ENCODE measurements at places on chromosomes 2 and 18.

DNA sequence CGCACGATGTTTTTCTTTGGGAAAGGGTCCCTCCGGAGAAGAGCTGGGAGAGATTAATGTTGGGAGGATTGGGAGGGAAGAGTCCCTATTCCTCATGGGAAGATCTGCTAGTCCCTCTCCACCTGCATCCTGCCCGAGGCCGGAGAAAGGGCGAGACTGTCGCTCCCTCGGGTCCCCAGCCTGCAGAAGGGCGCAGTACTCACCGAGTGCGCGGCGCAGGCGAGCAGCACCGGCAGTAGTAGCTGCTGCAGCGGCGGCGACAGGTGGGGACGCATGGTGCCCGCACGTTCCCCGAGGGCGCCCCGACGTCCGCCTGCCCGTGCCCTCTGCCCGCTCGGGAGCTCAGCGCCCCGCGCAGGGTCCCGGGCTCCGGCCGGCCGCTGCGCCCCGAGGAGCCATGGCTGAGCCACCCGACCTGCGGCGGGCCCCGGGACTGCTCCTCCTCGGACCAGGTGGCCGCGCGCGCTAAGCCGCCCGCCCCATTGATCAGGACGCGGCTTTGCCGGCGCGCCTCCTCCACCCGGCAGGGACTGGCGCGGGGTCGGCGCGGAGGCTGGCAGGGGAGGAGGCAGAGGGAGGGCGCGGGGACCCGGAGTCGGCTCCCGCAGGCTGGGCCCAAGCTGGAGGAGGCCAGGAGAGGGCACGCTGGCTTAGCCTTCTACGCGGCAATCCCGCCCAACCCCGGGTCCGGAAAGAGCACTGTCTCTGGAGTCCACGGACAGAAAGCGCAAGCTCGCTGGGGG is at the start of gene SCTR:
SCTR (minus strand) TSS at position 532 of the 743 bp plus-strand sequence; CDS start at position 275, 257 bp downstream.
- DNase-seq = peak; percentile 79

DNA sequence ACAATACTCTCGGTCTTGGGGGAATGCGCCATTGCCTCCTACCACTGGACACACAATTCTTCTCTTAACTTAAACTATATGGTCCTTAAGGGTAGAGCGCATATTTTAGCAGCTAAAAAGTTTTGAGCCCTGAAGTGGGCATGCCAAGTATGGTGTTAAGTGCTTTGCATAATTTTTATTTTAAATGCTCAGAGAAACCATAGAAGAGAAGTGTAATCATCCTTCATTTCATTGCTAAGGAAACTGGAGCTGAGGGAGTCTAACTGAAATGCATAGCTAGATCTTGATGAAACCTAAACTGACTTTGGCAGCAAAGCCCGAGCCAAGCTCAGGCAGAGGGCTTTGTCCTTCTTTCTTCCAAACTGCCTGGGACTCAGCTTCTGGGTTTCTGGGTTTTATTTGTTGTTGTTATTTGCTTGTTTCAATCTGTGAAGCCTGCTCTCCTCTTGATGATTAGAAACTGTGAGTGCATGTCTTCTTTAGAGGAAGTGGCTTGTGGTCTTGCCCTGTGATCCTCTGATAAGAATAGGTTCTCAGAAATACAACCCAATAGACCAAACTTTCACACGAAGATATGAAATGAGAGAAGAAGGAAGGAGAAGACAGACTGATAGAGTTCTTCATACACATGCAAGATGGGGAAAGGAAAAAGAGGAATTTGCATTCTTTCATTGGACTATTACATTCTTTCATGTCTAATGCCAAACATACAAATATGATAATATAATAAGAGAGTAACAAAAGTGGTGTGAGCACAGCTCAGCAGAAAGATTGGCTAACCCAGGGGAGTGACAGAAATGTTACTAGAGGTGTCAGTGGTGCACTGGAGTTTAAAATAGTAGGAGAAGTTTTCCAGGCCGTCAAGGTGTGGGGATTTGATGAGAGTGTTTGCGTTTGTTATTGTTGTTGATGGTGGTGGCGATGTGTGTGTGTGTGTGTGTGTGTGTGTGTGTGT is 7.5 kb upstream of the RNF144A start:
- no peak for DNase-seq

DNA sequence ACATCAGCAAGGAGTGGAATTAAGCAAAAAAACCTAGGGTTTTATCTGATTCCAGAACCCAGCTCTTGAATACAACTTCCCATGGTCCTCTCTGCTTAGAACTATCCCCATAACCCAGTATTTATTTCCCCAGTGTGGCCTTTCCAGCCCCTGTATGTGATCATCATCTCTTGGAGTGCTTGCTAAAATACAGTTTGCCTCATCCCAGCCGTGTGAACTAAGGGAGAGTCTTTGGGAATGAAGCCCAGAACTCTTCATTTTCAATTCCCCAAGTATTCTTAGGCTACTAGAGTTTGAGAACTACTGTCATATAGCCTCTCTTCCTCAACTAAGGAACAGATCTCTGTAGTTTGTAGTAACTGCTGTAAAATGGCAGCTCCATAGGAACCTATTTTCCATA is 173.1 kb downstream of the LCLAT1 start:
- DNase-seq = no peak

GRCh38 chr18:31776093-31776492 is 15.4 kb upstream of the SLC25A52 start:
- no peak for DNase-seq

GRCh38 chr18:7541835-7542234 is 25.3 kb upstream of the PTPRM start:
- DNase-seq = no peak

GRCh38 chr2:104701411-104701911 is 152.5 kb upstream of the POU3F3 start:
- no peak for DNase-seq

DNA sequence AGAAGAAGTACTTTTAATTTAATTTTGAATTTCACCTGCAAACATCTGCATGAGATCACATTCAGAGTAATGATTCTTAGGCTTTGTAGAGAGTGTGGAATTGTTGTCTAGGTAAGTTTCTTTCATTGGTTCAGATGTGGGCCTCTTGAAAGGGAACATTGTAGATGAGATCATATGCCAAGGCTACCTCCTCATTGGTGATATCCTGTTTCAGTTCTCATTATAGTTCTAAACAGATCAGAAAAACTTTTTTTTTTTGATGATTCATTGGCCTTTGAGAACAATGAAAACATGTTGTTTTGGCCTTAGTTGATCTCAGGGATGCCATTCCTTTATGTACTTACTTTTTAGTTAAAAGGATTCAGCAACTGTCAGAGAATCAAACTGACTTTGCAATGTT is 44.5 kb downstream of the EML6 start:
- no peak for DNase-seq

GRCh38 chr2:152415231-152415642 is 80.3 kb downstream of the FMNL2 start:
- DNase-seq = peak; percentile 26

DNA sequence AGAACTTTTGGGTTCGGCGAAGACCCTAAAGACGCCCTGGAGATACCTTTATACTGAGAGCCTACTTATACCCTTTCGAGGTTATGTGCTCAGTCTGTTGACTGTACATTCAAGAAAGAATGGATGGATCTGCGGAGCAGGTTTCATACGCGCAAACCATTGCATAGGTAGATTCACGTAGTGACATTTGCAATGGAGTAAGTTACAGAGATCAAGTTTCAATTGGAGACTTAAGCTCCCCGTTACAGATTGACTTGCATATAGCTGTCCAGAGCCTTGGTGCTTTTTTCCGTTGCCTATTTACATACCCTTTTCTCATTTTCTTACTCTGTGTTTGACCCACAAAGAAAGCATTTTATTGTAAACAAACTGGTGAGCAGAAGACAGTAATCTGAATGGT is 923 bp downstream of the PSMD1 start:
- DNase-seq = no peak

- no peak for DNase-seq
Observed at GRCh38 chr2:241940329-241940728, 70.8 kb downstream of the RTP5 start.

DNA sequence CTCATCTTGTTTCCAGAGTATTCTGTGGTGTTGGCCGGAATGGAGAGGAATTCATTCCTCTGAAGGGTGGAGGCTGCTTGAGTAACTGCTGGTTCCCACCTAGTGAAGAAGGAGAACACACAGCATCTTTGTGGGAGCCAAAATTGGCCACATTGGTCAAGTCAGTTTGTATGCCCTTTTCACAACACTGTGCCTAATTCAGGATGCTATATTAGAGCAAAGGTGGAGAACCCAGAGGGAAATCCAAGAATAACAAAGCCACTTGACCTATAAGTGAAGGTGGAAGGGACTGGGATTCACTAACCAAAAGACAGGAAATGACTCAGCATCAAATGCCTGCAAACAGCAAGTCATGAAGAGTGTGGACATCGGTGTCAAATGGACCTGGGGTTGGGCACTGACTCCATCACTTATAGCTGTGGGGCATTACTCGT is 27.3 kb upstream of the MLPH start:
- DNase-seq = no peak

DNA sequence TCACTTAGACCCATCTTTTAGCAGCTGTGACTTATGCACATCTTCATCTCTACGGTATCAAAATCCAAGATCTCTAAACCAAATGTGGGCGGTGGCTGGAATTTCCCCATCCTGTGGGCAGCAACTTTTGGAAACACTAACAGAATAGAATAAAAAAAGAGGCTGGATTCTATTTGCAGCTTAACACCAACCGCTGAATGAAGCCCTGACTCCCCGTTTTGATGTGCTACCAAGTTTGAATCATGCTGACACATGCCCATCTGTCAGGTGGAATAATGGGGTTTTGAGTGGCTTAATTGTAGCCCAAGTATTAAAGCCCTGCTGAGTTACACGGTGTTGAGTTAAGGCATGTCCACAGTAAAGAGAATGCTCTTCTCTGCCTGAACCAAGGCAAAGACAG is 165.2 kb downstream of the MTCL1 start:
- no peak for DNase-seq

DNA sequence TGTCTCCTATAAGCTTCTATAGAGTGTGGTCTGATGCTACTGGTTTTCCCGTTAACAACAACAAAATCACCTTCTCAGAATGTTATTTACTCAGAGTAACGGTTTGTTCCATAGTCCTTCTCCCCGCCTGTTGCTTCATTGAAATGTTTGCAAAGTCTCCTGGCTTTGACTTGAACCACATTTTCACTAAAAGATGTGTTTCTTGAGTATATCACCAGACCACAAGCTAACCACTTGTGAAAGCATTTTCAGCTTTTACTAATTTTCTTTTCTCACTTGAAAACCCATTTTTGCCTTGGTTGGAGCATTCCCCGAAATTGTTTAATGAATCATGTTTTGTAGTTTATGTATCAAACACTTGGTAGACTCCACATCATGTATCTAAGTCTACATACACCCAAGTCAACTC is 121.2 kb downstream of the DPP4 start:
- no peak for DNase-seq

GRCh38 chr2:230319211-230319862 is 7.7 kb upstream of the SP140L start:
- DNase-seq = no peak

GRCh38 chr2:201116959-201117734 is 1.2 kb downstream of the CFLAR start:
- peak; percentile 83 for DNase-seq

- DNase-seq = no peak
Observed at GRCh38 chr2:132901661-132902060, 231.7 kb upstream of the LYPD1 start.

GRCh38 chr2:158131483-158131912 is 29.8 kb downstream of the UPP2 start:
- no peak for DNase-seq

DNA sequence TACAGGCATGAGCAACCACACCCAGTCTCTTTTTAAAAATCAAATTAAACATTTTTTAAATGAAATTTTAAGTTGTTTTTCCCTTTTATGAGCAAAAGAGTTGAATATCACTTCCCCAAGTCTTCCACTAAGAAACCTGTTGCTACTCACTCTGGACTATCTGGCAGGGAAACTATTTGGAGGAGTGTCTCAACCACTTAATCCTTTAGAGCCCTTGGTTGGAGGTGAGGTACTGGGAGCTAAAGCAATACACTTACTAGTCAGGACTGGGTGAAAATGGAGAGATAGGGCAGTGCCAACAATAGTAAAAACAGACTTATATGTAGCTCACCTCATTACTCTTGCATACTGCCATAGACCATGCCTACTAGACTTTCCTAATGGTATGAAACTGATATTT is 135.5 kb downstream of the RND3 start:
- no peak for DNase-seq

- no peak for DNase-seq
Observed at GRCh38 chr2:209591021-209591420, 167.2 kb downstream of the MAP2 start.

DNA sequence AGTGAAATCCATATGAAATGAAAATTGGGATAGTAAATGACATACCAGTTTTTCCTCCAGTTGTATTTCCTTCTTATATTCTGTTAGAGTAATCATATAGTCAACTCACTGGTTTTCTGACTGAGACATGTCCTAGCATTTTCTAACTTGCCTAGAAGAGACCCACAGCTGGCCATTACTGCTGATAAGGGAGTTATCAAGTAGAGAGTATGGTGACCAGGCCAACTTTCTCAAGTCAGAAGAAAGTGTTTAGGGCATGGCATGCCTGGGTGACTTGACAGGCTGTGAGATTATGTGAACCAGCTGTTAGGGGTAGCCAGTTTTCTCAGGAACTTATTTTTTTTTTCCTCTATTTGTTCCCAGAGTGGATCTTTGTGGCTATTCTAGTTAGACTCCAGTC is 81.2 kb downstream of the GPD2 start:
- no peak for DNase-seq

- DNase-seq = no peak
Observed at GRCh38 chr2:174858745-174859144, 94.5 kb upstream of the CHRNA1 start.

- DNase-seq = no peak
Observed at GRCh38 chr2:173401716-173402326, 47.1 kb downstream of the CDCA7 start.

GRCh38 chr18:30970196-30970816 is 72.2 kb downstream of the DSC3 start:
- DNase-seq = peak; percentile 65

DNA sequence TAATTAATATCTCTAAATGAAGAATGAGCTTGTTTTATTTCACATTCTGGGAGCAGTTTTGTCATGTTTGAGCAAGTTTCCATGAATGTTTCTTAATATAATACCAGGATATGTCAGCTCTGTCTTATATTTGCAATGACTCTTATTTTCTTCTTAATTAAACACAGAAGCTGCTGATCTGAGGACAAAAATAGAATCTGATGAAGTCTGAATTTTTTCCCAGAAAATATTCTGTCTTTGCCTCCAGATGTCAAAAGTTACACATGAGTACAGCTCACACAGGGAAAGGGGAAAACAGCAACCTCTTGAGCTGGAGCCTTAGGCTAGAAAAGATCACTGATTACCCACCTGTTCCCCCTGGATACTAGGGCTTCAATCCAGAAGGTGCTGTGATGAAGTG is 606.6 kb upstream of the SYT4 start:
- no peak for DNase-seq

GRCh38 chr2:48900321-48901014 is 144.9 kb upstream of the LHCGR start:
- no peak for DNase-seq

GRCh38 chr2:26606847-26607190 is 34.3 kb downstream of the CIB4 start:
- DNase-seq = peak; percentile 59

GRCh38 chr2:206328974-206329373 is 54.5 kb downstream of the ZDBF2 start:
- DNase-seq = no peak

GRCh38 chr2:224241001-224241400 is 160.9 kb downstream of the FAM124B start:
- DNase-seq = peak; percentile 69

- no peak for DNase-seq
Observed at GRCh38 chr2:941871-942270, 8.8 kb upstream of the SNTG2 start.

Data from small intestine (tissue), 16 donors.